LoVo (cell line): ENCODE measurements at places on chromosomes 16 and 17.

DNA sequence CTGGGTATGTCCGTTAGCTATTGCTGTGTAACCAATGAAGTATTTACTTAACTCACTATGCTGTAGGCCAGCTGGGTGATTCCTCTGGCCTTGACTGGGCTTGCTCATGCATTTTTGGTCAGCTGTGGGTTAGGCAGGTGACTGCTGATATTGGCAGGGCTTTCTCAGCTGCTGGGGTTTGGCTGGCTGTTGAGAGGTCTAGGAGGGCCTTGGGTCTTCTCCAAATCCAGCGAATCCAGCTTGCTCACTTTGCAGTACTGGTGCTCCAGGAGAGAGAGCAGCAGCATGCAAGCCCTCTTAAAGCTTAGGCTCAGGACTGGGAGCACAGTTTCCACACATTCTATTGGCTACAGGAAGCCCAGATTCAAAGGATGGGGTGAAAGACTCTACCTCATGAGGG is 270.1 kb downstream of the PHKB start:
- no peak for DNase-seq

GRCh38 chr17:40122136-40122998 is 596 bp downstream of the MSL1 start:
- peak; percentile 37 for DNase-seq

DNA sequence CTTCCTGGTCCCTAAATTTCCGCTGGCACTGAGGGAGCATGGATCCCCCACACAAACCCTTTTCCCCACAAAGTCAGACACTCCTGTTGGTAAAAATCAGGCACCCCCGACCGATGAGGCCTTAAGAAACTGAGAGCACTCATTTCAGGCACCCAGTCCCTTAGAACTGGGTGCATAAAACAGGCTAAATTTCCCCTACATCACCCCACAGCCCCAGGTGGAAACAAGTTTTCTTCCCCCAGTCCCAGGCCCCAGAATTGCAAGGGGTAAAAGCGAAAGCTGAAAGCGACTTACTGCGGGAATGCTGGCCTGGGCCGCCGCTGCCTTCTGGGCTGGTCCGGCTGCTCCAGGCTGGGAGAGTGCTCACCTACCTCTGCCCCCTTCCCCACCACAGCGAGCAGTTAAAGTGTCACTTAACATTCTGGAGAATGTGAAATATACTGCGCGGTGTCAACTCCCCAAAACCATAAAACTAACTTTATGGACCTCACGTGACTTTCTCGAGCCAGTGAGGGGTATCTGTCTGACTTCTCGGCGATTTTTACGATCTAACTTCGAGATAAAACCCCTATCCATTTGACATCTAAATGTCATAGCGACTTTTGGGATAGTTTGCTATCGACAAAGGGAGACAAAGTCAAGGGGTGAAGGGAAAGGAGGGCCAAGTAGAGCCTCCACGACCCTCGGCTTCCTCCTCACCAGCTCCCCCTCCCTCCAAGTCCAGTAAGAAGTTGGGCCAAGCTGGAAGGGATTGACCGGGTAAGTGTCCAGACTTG is at the start of gene HOXB3:
TSS of gene HOXB3 (minus strand) at position 411 of the 776 bp plus-strand sequence. CDS start 37,767 bp downstream, outside the sequence.
- DNase-seq = peak; percentile 77

DNA sequence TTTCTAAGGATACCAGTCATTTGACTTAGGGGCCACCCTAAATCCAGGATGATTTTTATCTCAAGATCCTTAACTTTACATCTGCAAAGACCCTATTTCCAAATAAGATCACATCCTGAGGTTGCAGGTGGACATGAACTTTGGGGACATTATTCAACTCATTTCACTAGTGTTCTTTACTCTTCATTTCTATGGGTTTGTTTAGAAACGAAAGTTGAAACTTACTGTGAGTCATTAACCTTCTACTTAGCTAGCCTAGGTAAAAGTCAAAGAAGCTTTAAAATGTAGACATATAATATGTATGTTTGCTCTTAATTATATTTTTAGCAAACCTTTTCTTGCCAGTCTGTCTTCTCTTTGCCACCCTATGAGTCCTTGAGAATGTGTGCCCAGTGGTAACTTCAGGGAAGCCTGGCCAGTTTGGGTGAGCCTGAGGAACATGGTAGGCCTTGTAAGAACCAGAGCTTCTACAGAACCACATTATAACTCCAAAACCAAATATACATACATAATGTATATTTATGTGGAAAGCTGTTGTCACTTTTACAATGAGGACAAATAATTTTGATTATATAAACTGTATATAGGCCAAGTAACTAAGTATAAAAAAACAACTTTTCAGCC is 38.4 kb downstream of the BPTF start:
- DNase-seq = no peak

DNA sequence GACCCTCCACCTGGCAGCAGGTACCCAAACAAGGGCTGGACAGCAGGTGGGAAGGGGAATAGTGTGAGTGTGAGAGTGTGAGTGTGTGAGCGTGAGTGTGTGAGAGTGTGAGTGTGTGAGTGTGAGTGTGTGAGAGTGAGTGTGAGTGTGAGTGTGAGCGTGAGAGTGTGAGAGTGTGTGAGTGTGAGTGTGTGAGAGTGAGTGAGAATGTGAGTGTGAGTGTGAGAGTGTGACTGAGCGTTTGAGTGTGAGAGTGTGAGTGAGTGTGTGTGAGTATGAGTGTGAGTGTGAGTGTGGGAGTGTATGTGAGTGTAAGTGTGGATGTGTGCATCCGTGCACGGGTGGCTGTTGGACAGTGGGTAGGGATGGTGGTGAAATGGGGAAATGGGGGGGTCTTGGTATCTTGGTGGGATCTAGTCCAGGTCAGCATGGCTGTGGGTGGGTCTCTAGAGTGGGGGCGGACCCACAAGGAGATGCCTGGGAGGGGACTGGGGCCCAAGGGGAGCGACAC is 408 bp downstream of the ADGRG1 start:
- no peak for DNase-seq

DNA sequence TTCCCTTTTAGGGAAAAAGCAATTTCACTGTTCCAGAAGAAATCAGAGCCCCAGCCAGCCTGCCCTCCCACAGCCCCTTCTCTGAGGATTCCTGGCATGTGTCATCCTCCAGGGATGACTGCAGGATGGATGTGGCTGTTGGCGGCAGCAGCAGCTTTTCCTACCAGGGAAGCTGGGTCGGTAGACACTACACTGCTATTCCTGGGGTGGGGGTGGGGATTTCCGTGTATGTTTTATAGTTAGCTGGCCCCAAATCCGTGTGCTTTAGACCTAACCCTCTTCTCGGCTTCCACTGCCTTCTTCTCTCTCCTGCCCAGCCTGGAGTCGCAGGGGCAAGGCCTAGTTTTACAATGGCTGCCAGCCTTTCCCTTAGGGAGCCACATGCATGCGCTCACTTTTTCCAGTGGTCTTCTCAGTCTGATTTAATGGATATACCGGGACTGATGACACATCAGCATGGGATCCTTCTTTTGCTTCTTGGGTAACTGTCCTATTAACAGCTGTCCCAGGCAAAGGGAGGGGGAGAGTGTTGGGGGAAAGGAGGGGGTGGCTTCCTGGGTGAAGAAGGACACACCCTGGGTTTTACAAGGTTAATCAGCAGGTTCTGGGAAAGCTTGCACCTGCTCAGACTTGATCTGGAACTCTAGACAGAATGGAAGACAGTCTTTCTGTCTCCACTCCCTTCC is 2.7 kb upstream of the NFE2L1 start:
- peak; percentile 38 for DNase-seq

DNA sequence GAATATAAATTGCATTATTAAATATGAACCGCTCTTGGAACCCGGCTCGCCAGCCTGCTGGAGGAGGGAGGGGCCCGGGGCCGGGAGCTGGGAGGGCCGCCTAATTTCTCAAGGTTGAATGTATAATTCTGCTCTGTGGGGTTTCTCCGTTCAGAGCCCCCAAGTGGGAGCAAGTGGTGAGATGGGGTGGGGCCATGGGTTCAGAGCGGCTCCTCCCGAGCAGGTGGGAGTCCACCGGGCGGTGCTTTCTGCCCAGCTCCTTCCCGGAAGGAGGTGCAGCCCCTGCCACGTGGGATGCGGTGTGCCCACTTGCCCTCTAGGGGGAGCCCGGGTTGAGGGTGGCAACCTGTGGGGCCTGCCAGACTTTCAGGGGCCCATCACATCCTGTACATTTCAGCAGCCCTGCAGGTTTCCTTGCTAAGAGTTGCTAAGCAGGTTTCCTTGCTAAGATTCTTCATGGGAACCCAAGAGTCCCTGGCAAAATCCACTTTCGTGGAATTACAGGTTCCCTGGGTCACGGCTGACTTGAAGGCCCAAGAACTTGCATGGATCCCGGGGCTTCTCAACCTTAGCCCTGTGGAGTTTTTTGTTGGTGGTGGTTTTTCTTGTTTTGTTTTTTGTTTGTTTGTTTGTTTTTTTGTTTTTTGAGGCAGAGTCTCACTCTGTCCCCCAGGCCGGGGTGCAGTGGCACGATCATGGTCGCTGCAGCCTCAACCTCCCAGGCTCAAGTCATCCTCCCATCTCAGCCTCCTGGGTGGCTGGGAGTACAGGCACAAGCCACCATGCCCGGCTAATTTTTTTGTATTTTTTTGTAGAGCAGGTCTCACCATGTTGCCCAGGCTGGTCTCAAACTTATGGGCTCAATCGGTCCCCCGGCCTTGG is 196.7 kb upstream of the GSE1 start:
- peak; percentile 31 for DNase-seq

GRCh38 chr17:13491916-13492736 is 109.6 kb downstream of the HS3ST3A1 start:
- DNase-seq = no peak

- DNase-seq = no peak
These were observed 122.5 kb upstream of the CACNG5 start for GRCh38 chr17:66712453-66712852.

DNA sequence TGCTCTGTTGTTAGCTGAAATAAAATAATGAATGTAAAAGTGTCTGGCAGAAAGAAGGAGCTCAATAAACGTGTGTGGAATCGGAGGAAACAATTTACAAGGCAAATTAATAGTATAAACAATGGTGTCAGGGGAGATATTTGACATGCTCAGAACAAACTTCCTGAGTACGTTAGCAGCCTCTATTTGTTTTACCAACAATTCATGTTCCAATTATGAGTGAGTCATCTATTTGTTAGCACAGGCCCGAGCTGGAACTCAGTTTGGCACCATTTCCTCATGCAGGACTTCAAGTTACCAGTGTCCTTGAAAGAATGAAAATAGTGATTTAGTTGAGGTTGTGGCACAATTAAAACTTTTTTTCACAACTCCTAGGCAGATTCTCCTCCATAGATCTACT is 9.1 kb downstream of the ASIC2 start:
- peak; percentile 63 for DNase-seq

- DNase-seq = no peak
These were observed 37.4 kb downstream of the USP22 start for GRCh38 chr17:21005367-21005766.

GRCh38 chr17:74532115-74532514 is 840 bp upstream of the CD300LB start:
- DNase-seq = no peak

- no peak for DNase-seq
These were observed 424 bp upstream of the NUBP1 start for GRCh38 chr16:10743227-10743609.

- no peak for DNase-seq
These were observed 79.6 kb downstream of the BRIP1 start for GRCh38 chr17:61783556-61784304.
